Activated T-cell treated with anti-CD3 and anti-CD28 coated beads for 1 hour (primary cell): ENCODE measurements at places on chromosomes 3 and 15.

DNA sequence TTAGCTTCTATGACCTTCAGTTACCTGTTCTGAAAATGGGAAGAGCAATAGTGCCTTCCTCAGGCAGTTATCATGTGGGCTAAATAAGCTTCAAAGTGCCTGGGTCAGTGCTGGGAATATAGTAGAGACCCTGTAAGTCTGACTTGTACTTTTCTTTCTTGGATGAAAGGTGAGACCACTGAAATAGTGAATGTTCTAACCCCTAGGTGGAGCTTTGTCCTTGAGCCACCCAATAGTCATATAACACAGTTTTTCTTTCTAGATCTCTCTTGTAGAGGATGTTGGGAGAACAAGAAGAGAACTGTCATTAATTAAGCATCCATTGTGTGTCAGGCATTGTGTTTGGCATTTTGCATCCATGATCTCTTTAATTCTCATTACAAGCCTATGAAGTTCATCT, 13.0 kb upstream of the BFSP2 start:
- no peak for DNase-seq

- DNase-seq = no peak
These were observed 20.9 kb downstream of the LINGO1 start for GRCh38 chr15:77611767-77612166.

DNA sequence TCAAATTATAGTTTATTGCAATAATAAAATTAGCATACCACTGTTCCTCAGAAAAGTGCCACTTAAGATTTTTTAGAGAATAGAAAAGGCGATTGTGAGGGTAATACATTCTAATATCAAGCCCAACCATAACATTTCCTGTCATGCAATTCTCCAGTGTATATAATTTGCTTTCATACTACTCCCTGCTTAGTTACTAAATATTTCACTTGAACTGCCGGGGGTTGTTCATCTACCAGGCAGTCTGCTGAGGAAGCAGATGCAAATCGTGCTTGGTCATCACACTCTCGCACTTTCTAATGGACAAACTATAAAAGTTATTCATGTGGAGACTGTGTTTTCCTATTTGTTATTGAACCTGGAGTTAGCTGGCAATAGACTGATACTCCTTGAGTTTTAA, 645.6 kb upstream of the CBLB start:
- DNase-seq = no peak

- DNase-seq = no peak
These were observed 12.1 kb downstream of the TBC1D2B start for GRCh38 chr15:78065284-78065872.

- no peak for DNase-seq
These were observed 19.5 kb downstream of the CCDC14 start for GRCh38 chr3:123941542-123941941.

DNA sequence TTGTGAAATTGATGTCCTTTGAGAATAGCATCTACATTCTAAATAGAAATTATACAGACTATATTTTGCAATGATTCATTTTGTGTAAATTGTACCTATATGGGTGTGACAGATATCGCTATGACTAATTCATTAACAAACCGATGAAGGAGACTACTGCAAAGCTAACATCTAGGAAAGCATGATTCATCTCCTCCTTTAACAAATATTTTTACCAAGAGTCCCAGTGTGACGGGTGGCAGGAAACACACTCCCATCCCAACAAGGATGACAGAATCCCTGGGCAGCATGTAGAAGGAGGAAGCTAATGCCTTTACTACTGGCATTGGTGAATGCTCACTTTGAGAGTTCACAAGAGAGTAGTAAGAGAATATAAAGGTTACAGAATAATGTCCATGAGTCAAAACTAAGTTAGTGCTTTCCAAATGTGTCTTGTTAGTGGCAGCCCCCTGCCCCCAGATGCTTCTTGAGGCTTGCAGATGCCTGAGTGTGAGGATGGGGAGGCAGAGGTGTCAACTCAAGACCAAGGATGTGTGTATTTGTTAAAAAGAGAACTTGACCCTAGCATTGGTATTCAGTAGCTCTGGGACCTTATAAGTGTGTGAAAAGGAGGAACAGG, 180.6 kb downstream of the FMN1 start:
- no peak for DNase-seq

GRCh38 chr3:124520970-124521369, 209.3 kb upstream of the UMPS start:
- no peak for DNase-seq

- DNase-seq = no peak
These were observed 630.4 kb upstream of the ADAMTS9 start for GRCh38 chr3:65318231-65318630.

- DNase-seq = no peak
These were observed 30.3 kb downstream of the MYLK start for GRCh38 chr3:123853686-123854372.

DNA sequence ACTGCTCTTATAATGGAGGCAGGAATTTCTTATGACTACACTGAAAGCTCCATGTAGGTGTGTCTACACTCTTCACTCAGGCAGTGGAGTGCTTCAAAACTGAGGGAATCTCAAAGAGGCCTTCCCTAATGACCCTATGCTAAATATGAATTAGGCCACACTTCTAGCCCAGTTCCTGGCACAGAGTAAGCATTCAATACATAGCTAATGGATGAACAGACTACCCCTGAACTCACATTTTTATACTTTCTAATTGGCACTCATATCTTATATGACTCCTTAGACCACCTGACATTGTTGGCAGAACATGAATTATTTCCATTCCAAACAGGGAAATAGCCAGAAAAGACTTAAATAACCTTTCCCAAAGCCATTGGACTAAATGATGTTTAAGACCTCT, 3.4 kb downstream of the RARRES1 start:
- DNase-seq = no peak

DNA sequence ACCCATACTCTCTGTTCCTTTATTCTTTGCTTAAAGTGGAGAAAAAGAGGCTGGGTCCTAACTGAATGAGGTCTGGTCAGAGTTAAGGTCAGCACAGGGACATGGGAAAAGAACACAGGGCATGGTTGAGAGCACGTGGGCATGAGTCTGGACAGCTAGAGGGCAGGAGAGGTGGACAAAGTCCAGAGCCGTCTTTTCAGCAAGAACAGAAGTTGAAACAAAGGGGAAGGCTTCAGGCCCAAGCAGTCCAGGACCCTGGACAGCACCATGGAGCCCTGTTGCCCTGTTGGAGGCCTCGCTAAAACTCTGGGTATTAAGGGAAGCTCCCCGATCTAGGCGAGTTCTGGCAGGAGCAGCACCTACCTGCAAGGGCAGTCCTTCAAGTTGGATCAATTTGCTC, 50.7 kb downstream of the XYLB start:
- DNase-seq = no peak

GRCh38 chr3:134054231-134054630, 24.5 kb upstream of the SLCO2A1 start:
- DNase-seq = no peak

DNA sequence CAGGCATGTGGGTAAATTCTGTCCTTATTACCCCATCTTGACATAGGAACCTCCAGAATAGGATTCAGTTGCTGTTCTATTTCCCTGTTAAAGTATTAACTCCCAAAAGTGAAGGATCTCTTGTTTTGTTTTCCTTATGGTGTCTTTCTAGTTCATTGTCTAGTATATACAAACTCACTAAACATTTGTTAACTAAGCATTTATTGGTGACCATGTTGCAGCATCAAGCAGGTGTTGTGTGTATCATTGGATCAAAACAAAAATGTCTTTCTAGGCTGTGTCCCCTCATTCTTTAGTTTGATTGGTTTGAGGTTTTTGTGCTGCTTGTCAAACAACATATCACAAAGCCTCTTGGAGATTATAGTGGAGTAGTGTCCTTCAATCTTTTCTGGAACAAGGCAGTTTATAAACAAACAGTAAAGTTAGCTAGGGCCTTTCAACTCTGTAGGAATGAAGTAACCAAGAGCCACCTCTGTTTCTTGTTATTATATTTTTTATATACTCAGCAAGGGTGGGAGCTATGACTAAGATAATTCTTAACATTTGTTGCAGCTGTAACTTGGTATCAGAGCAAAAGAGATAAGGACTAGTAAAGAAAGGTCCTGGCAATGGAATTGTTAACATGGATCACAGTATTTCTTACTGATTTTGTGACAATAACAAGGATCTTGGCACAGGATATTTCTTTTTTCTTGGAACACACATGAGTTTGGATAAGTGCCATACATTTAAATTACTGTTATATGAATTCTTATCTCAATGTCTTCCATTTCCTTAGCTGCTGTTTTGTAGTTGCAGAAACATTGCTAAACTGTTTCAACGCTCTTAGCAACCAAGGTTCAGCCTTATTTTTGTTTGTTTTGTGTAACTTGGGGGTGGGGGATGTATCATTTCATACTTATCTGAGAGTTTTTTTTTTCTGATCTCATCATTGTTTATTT, 49.3 kb downstream of the TMOD3 start:
- no peak for DNase-seq

- DNase-seq = no peak
These were observed 193.9 kb downstream of the DTWD1 start for GRCh38 chr15:49814709-49815108.
